ENCODE measurements at places on chromosomes 2 and 18.
A peak's percentile ranks its signal among the peaks of the same experiment; 100 is the strongest.

- DNase-seq: no peak
These were observed 1.7 kb downstream of the FZD7 start for GRCh38 chr2:202035089-202035940.

DNA sequence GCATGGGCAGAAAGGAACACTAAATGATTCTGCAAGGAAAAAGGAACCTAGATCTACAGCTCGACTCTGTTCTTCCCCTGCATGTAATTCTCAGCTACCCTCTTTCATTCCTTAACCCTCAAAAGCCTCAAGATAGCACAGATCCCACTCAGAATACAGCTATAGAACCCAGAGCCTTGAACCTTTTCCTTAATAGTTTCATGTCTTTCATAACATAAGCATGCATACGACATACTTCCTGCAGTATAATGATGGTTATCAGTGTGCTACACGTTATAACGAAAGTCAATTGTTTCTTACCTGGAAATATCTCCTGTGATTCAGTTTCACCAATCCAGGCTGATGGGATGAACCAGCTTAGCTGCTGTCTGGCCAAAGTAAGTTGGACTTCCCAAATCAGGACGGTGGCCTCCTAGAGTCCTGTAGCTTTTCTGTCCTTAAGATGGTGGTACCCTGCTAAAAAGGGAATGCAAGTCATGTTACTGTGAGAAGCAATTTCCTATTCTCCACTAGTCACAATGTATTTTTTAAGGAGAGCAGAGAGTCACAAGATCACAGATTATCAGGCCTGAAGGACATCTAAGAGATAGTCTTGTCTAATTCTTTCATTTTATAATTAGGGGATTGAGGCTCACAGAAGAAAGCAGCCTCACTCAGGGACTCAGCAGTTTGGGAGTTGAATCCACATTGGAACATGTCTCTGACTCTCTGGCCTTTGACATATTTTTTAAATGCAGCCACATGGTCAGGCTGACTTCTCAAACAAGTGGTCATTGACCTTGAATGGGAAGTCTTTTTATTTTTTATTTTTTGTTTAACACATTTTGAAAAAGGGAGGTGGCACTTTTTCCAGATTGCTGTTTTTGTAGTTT is 41.8 kb downstream of the CYRIA start:
- DNase-seq: no peak

DNA sequence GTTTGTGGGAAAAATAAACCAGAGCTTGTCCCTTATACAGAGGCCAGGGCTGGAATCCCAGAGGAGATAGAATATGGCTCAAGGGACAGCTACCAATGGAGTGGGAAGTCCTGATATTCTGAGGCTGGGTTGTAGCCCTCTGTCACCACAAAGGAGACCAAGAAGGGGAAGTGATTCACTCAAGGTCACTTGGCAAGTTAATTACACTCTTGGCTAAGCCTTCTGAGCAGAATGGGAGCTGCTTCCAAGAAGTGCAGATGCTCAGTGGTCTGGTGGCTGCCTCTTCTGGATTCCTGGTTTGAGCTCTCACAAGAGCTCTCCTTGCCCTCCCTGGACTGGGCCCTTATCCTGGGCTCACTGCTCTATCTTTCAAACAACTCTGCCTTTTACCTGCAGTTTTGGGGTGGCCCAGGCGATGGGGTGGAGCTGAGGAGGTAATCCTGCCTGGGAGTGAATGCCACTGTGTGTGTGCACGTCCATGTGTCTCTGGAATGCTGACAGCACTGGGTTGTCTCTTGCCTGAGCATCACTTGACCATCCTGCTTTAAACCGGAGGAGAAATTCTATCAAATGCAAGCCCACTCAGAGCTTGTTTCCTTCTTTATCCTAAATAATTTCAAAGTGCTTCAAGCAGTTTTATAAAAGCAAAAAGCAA is 168.2 kb downstream of the KCNS3 start:
- DNase-seq: no peak

- DNase-seq: no peak
These were observed 134.8 kb downstream of the ZNF385B start for GRCh38 chr2:179726461-179727180.

DNA sequence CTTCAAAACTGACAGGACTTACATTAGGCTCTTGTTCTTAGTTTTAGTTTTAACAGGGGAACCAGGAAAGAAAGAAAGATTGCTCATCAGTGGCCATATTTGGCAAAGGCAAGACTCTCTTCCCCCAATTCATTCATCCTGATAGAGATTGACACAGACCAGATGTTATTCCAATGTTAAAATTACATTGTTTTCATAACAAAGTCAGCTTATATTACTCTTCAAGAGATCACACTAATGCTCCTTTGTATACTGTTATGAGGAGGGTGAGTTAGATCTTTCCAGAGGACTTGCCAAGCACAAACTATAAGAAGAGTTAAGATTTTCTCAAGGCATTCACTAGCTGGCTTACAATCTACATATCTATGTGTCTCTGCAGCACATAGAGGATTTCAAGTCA is 252.1 kb downstream of the SLC8A1 start:
- no peak for DNase-seq

DNA sequence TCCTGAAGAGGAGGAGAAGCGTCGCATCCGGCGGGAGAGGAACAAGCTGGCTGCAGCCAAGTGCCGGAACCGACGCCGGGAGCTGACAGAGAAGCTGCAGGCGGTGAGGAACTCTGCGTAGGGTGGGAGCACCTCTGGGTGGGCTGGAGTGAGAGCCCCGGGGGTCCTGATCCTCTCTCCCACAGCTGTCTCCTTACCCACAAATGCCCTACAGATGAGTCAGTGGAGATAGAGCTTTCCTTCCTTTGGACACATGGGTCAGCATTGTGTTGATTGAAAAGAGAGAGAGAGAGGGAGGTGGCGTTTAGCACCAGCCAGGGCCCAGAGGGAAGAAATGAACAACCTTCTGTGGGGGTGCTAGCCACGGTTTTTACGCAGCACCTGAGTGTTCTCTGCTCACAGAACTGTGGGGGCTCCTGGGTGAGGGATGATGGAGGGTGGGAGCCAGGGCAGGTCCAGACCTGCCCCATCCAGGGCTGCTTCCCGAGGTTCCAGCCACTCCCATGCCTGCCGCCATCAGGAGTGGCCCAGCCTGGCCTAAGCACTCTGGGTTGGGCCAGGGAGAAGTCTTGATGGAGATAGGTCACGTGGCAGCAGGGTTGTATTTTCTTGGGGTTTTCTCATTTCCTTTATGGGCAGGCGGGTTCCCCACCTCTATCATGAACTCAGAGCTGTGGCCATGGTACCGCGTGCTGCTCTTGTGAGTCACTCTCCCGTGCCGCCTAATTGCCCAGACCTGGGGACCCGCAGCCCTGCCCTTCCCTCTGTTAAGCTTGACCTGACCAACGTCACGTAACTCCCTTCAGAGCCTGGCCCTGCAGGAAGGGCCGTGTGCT is 16.3 kb downstream of the FOSL2 start:
- DNase-seq: no peak

DNA sequence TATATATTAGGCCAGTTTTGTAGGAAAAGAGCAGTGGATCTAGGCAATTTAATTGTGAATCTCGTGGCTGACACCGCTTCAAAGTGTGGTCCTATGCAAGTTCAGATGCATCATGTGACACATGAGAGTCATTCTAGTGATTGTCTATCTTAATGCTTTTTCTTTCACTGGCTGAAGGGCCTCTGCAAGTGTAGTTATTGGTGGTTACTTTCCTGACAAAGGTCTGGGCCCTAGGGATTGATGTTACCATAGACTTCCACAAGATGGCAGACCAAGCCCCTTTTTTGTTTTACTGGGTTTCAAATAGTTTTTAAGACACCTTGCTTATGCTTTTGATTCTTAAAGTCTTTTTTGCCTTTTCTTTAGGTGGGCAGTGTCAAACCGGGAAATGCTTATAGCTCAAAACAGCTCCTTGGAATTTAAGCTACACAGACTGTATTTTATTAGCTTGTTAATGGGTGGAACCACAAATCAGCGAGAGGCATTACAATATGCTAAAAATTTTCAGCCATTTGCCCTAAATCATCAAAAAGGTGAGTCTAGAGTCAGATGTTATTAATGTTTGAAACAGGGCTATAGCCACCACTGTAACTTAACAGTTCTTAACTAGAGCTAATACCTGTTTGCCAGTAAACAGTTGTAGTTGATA is 25.9 kb downstream of the CD8A start:
- DNase-seq: peak; percentile 9

- no peak for DNase-seq
These were observed 58.7 kb downstream of the FASTKD2 start for GRCh38 chr2:206824087-206824618.

DNA sequence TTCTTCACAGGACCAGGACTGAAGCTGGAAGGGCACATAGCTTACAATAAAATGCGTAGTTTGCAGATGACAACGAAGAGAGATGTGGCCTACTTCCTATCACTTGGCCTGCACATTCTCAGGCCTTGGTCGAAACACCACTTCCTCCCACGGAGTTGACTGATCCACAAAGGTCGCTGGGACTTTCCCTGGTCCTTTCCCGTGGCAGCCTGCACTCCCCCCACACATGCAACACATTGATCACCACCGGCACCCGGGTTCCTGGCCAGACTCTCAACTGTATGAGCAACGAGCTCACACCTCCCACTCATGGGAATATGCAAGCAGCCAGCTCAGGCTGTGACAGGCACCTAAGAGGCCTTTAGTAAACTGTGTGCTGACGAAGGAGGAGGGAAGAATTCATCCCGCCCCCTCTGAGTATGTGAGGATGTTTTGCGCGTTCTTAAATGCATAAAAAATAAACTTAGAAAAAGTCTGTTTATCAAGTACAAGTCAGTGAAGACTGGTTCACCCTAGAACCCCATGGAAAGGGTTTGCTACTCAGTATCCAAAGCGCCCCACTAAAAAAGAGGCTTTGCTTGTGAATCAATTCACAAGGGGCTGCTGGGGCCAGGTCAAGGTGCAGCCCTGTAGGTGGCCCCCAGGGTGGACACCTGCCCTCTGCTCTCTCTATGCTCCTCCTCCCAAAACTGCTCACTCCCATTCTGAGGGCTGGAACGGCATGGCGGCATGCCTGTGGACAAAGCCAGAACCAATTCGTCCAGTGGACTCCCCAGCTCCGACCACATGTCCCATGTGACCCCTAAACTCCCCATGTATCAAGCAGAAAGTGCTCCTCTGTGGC is 154.3 kb downstream of the EIPR1 start:
- DNase-seq: no peak

GRCh38 chr18:67550872-67551520 is 34.5 kb upstream of the DSEL start:
- DNase-seq: no peak

DNA sequence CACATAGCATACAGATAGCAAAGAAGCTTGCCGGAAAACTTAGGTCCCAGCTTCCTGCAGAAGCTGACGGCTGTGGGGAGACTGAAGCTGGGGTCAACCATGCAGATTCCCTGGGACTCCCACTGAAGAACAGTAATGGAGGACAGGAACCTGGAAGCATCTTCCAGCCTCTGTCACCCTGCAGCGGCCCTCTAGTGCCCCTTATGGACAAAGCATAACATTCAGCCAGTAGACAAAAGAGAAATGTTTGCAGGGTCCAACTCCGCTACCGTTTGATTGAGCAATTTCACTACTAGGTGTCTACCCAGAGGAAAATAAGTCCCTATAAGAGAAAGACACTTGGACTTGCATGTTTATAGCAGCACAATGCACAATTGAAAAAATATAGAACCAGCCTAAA is 460.6 kb downstream of the CNTNAP5 start:
- no peak for DNase-seq

GRCh38 chr2:222677981-222678380 is 6.5 kb downstream of the MOGAT1 start:
- DNase-seq: no peak

GRCh38 chr18:48688961-48689360 is 150.1 kb downstream of the CTIF start:
- DNase-seq: no peak

GRCh38 chr2:138723196-138723987 is 56.8 kb downstream of the NXPH2 start:
- DNase-seq: no peak

DNA sequence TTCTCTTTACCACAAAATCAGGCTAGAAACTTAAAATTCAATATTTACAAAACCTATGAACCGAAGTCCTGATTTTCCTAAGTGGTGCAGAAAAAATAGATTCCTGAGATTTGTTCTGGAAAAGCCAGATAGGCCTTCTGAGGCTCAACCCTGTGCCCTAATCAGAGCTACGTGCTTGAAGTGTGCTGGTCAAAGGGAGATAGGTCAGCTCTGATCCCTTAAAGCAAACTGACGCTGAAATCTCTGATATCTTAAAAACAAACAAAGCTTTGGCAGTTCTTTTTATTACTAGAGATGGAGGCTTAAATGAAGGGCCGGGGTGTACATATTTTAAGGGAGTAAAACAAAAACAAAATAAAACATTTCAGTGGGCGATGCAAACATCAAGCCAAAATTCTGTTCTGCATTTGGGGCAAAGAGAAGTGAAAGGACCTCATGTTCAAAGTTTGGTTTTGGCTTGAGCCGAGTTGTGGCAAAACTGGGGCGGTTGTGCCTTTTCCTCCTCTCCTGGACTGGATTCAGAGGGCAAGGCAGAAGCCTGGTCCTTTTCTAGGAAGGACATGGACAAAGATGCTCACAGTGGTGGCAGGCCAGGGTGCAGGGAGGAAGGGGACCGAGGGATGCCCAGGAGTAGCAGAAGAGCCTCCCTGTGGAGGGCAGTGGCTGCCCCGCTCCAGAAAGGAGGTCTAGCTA is 295.0 kb downstream of the CDCA7 start:
- DNase-seq: no peak

DNA sequence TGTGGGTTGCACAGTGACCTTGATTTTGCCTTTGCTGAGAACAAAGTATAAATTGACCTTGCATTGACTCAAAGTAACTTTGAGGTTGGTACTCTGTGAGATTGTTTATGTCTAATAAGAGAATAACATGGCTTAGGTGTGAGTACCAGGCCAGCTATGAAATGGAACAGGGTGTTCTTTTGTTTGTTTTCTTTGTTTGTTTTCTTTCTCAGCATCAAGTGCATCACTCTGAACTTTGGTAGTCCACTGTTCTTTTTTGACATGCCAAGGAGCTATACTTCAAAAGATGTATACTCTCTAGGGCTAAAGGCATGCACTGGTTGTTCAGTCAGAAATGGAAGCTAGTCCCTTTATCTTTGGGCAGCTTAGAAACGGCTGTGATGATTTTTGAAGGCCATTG is 5.1 kb downstream of the ABCB11 start:
- no peak for DNase-seq

- DNase-seq: no peak
These were observed 300.2 kb downstream of the CDCA7 start for GRCh38 chr2:173654896-173655265.

- DNase-seq: no peak
These were observed 1.3 kb downstream of the SLC23A3 start for GRCh38 chr2:219168526-219168925.

GRCh38 chr18:2204736-2205135 is 366.6 kb downstream of the METTL4 start:
- DNase-seq: no peak
